ENCODE measurements at places on chromosomes 13 and 19.
A peak's percentile ranks its signal among the peaks of the same experiment; 100 is the strongest.

DNA sequence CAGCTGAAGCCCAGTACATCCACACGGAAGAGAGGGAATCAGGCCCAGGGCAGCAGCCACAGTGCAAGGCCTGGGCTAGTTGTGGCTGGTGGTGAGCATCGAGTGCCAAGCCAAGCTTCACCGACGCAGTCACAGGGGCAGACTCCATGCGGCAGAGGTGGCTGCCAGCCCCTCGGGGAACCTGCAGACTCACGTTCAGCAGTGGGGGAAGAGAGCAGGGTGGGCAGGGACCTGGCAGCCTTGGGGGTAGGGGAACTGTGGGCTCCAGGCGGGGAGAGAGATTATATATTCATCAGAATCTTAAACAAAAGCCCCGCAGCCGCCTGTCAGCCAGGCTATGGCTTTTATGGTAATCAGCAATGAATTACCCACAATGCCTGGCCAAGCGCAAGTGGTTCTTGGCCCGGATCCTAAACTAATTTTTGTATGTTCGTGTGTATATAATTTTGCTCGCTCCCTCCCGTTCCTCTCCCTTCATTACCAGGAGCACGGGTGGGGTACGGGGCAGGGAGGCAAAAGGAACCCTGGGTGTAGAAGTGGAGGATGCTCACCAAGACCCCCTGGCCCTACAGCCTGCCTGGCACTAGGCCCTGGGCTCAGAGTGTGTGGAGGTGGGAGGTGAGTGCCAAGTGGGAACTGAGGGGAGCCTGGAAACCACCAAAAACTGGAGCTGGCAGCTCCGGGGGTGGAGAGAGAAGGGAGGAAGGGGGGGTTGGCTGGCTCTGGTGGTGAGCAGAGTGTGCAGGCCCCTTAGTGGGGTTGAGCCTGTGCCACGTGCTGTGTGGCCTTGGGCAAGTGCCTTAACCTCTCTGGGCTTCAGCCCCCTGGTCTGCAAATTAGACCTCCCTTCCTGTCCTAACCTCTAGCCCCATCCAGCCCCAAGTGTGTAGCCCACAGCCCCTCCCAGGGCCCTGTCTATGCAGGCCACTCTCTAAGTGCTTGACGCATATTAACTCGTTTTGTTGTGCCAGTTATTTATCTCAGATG is 31.9 kb downstream of the PTPRS start:
- DNase-seq, result no peak

DNA sequence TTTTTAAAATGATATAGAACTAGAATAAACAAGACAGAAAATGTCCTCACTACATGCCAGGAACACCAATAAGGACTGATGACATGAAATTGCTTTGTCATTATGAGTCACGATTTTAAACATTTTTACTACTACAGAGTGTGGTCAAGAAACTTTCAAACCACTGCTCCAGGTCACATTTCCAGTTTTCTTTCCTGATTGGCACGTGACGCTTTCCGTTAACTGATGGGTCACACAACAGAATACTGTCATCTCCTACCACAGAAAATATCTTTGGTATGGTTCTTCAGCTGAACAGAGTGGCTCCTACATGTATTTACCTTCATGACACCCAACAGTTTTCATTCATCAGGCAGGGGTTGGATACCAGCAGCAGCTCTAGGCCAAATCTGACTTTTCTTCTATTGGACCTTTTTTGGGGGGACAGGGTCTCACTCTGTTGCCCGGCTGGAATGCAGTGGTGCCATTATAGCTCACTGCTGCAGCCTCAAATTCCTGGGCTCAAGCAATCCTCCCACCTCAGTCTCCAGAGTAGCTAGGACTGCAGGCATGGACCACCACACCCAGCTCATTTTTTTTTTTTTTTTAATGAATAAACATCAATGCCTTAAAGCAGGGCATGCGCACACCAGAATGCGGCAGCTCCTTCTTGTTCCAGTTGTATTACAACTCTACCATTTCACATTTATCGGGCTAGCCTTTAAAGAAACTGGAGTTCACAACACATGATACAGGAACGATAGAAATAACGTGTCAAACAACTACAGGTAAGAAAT is 147.4 kb downstream of the RNF17 start:
- DNase-seq, result no peak

- no peak for DNase-seq
These were observed 3.4 kb upstream of the CYP4F11 start for GRCh38 chr19:15937771-15938170.

DNA sequence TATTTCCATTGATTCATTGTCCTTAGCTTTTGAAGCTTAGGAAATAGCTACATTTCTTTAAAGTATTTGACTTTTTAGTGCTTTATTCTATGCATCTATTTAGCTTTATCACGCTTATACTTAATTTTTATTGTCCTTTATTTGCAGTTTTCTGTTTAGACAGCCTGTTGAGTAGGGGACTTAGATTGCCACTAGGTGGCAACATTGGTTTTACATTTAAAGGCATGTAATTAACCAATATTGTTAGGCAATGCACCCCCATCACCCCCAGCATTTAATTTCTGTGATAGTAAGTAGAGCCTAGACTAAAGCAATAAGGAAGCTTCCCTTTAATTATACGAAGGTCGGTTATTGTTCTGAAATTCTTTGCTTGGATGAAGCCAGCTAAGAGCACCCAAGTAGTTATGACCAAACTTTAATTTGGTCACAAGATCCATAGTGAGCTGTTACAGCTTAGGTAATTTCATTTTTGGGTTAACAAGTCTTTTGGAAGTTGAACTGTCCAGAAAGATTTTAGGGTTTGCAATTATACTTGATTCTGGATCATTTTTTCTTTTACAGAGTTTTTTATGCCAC is 36.5 kb downstream of the B3GLCT start:
- DNase-seq, result peak; percentile 18

DNA sequence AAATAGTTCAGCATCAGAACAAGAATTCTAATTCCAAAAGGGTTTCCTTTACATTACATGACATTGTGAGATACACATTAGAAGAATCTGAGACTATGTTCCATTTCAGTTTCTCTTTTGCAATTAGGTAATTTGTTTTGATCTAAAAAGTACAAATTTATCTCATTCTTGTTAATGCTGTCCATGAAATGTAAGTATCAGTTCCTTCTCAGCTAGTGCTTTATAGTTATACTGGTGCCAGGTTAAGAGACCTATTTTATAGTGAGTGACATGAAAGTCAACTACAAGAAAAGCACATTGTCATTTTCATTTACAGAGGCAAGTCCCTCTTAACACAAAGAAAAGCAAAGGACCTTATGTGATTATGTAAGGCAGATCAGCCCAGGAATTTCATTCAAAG is 43.9 kb downstream of the RCBTB2 start:
- DNase-seq, result no peak

GRCh38 chr13:106507560-106508274 is 27.7 kb downstream of the EFNB2 start:
- no peak for DNase-seq

GRCh38 chr19:2902590-2903218 is 2.0 kb downstream of the ZNF57 start:
- DNase-seq, result no peak

DNA sequence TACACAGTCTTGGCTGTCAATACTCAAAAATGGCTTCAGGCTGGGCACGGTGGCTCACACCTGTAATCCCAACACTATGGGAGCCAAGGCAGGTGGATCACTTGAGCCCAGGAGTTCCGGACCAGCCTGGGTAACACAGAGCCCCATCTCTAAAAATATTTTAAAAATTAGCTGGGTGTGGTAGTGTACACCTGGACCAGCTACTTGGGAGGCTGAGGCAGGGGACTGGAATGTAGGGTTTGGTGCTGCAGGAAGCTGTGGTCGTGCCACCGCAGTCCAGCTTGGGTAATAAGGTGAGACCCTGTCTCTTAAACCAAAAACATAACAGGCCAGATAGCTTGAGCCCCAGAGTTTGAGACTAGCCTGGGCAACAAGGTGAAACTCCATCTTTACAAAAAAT is 6.7 kb upstream of the CHERP start:
- DNase-seq, result no peak

DNA sequence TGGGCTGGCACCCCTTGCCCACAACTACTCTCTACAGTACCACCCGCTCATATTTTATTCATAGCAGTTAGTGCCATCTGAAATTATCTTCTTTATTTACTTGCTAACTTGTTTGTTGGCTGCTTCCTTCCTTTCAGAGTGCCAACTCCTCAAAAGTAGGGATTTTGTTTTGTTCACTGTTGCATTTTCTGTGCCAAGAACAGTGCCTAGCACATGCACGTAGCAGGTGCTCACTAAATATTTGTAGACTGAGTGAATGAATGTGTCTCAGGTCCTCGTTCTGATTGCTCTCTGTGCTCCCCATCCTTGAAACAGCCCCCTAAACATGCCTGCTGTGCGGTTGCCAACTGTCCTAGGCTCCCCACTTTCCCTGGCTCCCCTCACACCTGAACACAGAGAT is 1.5 kb downstream of the GIPC1 start:
- DNase-seq, result no peak

GRCh38 chr13:36819739-36820090 is 693 bp downstream of the RFXAP start:
- peak; percentile 8 for DNase-seq

DNA sequence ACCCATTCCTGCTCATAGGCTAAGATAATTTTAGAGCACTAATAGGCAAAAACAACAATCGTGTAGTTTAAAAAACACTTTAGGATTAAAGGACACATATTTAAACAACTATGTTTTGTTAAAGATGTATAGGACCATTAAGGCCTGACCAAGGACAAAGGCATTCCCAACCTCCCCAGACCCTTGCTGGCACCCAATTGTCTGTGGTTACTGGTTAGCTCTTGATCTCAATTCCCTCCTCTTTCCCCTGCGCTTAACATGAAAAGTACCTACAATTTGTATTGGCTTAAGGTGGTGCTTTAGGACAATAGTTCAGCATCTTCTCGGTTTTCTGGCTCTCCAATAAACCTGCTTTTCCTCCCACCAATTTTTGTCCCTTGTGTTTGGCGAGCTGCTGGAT is 51.0 kb downstream of the TEX26 start:
- DNase-seq, result no peak

DNA sequence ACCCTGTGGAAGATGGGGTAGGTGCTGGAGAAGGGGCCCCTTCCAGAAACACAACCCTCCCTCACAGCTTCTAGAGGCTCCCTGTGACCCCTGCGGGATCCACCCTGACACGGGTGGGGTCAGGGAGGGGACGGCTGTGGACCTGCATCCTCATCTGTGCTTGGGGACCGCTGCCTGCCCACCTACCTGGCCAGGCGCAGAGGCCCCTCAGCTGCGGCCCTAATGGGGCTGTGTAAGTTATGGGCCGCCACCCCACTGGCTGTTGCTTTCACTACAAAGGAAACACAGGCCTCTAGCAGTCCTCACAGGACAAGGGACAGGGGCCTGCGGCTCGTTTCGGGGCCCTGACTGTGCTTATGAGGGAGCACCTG is 7.0 kb upstream of the CTXN1 start:
- DNase-seq, result no peak

- DNase-seq, result no peak
These were observed 52.7 kb downstream of the TRPM4 start for GRCh38 chr19:49210108-49210900.

GRCh38 chr13:21071015-21071414 is 9.6 kb upstream of the LATS2 start:
- no peak for DNase-seq

GRCh38 chr19:17340302-17340870 is 3.0 kb downstream of the GTPBP3 start:
- no peak for DNase-seq
